ENCODE measurements at places on chromosomes 3 and 15.

DNA sequence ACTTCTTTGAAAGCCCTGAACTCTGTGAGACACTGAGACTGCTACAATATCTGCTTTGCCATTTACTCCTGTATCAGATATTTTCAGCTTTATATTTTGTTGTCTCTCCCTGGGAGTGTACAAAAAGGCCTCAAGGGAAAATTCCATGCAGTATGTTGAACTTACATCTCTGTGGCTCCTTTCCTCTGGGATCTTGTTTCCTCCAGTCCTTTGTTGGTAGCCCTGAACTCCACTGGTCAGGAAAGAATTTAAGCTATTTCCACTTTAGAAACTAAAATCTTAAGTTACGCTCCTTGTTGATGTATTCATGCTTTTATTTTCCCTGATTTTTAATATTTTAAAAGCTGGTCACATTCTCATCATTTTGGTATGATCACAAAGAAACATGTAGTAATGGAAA, 277.9 kb downstream of the FHIT start:
- no peak for DNase-seq

DNA sequence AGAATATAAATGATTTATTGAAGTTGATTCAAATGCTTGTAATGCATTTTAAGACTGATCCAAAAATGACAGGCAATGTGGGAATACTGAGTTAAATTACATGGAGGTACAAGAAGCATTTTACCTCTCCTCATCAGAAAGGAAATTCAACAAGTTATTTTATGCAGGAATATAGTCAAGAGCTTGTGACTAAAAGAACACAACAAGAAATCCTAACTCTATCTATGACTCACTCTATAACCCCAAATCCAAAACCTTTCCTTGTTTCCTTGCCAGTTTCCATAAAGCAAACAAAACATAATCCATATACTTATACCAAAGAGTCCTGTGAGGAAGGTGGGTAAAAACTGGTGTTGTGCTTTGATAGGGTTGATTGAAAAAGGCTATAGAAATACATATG, 30.8 kb downstream of the SIN3A start:
- no peak for DNase-seq

DNA sequence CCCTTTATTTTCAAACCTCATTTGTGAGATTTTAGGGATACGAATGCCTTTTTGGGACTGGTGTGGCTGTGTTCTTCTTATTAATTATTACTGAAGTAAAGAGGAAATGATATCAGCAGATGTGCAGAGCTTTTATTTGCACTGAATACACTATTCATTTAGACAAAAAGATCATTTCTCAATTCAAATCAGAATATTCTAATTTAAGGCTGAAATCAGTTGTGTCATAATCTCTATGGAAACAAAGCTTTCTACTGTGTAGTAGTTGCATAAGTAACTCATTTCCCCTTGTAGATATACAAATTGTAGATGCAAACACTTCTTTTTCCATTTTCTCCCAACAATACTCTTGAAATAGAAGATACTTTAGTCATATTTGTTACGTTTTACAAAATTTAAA, 56.0 kb downstream of the PDE8A start:
- no peak for DNase-seq

- no peak for DNase-seq
Measured at GRCh38 chr3:151923901-151924300, 50.5 kb downstream of the SUCNR1 start.

GRCh38 chr3:78978037-78978436, 789.8 kb downstream of the ROBO1 start:
- DNase-seq, result no peak

DNA sequence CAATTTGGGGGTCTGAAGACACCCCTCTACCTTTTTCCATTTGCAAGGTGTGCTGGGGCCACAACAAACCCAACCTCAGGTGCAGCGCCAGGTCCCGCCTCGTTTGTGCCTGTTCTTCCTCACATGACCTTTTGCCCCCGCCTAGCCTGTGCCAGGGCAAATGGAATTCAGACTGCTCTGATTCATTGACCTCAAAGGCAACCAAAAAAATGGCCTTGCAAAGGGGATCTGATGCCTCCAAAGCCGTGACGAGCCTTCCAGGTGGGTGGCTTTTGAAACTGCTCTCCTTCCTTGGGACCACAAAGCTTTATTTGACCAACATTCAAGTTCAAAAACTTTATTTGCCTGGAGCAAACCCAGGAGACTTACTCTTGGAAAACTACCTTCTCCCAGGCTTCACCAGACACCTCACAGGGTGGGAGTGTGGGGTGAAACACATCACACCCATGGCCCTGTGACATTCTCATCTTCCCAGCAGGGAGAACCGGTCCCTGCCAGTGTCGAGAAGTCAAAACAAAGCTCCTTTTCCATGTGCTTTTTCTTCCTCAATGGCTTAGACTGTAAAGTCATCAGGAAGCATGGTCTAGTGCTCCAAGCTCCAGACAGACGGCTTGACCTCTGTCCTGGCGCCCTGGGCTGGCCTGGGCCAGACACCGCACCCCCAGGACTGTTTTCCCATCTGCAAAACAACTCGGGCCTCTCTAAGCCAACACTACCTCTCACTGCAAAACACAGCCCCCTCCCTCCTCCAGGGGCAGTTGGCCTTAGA, 103.9 kb upstream of the HES1 start:
- DNase-seq, result no peak

GRCh38 chr3:52237006-52237656, 1.8 kb downstream of the TWF2 start:
- DNase-seq, result no peak

GRCh38 chr3:107861422-107861821, 229.4 kb downstream of the CD47 start:
- no peak for DNase-seq

GRCh38 chr3:148606979-148607378, 90.7 kb upstream of the AGTR1 start:
- no peak for DNase-seq

DNA sequence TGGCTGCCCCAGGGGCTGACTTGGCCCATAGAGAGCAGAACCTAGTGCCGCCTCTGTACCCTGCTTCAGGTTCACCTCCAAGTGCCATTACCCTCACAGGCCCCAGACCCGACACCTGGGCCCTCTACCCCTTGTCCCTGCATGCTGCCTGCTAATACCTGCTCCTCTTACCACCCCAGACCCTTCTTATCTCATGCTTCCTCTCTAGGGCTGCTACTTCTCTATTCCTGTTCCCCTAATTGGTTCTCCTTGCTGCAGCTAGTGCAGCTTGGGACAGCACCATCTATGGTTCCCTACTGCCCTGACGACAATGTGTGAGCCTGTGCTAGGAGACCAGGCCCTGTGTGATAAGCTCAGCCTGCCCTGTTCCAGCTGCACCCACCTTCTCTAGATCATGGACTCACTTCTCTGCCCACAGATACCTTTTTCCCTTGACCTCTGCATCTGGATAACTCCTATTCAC, 15.3 kb downstream of the HDAC11 start:
- no peak for DNase-seq

- no peak for DNase-seq
Measured at GRCh38 chr3:177781686-177782161, 584.4 kb upstream of the TBL1XR1 start.

- no peak for DNase-seq
Measured at GRCh38 chr3:121969631-121970030, 52.4 kb downstream of the ILDR1 start.

- no peak for DNase-seq
Measured at GRCh38 chr3:66803721-66804695, 194.1 kb upstream of the KBTBD8 start.

GRCh38 chr3:191328962-191329653, at the start of gene CCDC50:
CCDC50 (plus strand) TSS chr3:191329394; CDS start chr3:191329675, 281 bp downstream.
- DNase-seq, result peak; percentile 34

- DNase-seq, result no peak
Measured at GRCh38 chr3:144104186-144104585, 132.6 kb downstream of the DIPK2A start.

DNA sequence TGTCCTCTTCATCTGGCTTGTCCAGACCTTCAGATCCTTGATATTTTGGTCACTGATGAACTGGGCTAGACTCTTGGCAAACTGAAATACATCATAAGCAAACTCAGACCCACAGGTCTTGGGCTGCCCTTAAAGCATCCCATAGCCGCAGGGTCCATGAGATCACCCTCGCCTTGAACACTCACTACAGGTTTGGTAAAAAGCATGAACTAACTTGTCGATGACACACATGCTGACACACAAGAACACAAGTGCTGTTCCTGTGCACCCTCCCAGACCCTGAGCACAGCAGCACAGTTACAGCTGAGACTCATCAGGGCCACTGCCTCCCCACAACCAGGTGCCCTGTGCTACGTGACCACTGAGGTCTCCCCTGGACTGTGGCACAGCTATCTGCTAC, 21.0 kb downstream of the PFKFB4 start:
- no peak for DNase-seq

GRCh38 chr15:37203050-37203449, 102.7 kb upstream of the MEIS2 start:
- DNase-seq, result no peak

DNA sequence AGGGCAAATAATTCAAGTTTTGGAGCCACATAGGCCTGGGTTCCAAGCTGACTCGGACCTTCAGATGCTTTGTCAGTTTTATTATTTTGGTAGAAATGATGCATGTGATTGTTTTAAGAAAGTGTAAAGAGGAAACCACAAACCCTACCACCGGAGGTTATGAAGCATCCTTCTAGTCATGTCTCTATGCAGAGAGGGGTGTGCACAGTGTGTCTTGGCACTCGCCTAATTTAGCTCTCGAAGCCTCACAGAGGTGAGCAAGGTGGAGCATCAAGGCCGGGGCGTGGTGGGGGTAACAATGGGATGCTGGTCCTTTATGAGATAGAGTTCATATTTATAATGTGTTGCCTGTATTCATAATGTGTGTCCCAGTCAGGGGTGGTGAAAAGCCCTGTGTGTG, 63.7 kb upstream of the SMAD6 start:
- peak; percentile 6 for DNase-seq

GRCh38 chr3:173943264-173943663, 545.7 kb downstream of the NLGN1 start:
- no peak for DNase-seq

DNA sequence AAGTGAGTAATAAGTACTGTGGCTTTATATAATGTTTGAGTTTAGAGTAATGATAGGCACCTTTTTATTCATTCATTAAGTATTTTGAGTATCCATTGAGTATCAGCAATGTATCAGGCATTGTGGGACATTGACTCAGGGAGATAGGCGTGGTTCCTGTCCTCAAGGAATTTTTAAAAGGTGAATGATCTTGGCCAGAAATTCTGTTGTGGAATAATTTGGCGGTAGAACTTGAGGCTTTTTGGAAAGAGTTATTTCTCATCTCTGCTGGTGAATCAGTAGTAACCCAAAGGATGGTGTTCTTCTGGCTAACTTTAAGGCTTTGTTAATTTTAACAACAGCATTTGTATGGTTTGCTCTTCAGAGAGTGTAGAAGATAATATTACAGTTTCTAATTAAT, 2.0 kb downstream of the RAB7A start:
- DNase-seq, result no peak
